Vagina (tissue), 2 donors: ENCODE measurements at places on chromosomes 3 and 15.

- DNase-seq: peak; percentile 92
Observed at GRCh38 chr3:188946351-188947240, 225.2 kb upstream of the TPRG1 start.

DNA sequence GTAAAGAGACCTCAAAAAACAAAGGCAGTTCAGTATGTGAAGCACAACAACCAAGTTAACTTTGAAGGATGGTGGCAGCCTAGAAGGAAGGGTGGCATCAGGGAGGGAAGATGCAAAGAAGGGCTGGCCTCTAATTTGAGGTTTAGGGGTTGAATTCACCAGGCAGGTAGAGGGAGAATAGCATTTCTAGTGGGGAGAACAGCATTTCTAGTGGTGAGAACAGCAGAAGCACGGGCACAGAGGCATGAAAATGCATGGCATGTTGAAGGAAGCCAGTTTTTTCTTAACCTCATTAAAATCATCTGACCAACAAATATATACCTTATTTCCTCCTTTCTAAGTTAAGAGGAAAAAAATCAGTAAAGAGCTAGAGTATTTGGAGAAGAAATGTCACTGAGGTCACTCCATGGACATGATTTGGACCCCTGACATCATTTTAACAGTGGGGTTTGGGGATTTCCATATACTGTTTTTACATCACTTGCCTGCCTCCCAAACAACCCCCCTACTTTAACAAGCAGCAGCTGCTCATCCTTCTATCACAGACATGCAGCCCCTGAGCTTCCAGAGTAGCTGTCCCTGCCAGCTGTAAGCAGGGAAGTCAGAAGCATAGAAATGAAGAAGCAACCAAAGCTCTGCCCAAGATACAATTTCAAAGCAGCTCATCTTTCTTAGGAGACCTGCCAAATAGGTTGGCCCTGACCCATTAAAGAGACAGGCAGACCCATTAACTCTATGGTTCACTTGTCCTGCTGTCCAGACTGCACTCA, 2.4 kb upstream of the POPDC2 start:
- DNase-seq: no peak

DNA sequence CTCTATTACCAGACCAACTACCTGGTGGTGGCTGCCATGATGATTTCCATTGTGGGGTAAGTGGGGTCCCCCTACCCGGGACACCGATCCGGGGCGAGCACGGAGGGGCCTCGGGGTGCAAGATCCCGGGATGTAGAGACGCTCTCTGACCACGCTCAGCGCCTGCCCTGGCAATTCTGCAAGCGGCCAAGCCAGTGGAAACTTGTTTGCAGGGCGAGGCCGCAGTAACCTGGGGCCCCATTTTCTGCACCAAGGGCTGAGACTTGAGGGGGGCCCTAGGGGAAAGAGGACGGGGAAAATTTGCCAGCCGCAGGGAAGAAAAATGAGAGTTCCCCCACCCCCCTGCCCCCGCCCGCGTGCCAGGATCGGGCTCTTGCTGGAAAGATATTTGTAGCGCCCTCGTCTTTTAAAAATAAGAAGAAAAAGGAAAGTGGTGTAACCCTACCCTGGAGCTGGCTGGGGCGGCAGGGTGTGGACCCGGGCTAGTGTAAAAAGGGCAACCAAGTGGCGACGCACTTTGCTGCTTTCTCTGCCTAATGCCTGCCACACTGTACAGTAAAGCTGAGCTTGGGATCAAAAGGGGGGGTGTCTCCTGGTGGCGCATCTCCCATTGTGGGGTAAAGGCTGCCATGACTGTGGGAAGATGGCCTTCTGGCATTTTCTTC, 563 bp downstream of the ARL6IP5 start:
- DNase-seq: no peak

DNA sequence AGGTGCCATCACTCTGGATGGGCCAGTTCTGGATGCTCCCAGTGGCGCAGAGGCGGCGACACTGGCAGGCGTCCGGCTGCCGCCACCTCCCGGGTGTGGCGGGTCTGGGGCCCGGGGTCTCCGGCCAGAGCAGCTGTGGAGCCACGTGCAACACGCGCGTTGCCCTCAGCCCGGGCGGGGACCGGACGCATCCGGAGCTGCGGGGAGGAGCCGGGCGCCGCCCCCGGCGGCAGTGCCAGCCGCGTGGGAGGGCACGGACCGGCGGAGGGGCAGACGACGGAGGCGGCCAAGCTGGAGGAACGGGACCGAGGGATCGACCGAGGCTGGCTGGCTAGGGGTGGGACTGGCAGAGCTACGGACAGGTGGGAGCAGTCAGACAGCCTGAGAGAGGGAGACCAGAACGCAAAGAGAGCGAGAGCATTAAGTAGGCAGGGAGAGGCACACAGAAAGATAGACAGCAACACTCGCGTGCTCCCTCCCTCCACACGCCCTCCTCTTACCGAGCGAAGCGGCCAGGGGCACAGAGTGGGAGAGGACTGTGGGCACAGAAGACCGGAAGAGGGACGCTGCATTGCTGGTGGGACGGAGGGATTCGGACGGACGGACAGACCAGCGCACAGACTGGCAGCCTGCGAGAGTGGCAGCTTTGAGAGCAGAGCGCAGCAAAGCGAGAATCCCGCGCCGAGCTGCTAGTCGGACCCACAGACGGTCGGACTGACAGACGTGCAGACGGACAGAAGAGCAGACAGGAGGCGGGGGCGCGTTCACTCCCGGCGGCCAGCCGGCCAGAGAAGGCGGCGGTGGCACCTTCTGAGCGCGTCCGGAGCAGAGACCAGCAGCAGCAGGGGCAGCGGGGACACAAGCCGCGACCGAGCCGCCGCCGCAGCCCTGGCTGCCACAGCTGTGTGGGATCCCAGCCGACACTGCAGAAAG, at the start of gene ARPP21:
ARPP21 (plus strand) TSS at position 272 of the 933 bp plus-strand sequence. CDS start 42,227 bp downstream, outside the sequence.
- DNase-seq: no peak

DNA sequence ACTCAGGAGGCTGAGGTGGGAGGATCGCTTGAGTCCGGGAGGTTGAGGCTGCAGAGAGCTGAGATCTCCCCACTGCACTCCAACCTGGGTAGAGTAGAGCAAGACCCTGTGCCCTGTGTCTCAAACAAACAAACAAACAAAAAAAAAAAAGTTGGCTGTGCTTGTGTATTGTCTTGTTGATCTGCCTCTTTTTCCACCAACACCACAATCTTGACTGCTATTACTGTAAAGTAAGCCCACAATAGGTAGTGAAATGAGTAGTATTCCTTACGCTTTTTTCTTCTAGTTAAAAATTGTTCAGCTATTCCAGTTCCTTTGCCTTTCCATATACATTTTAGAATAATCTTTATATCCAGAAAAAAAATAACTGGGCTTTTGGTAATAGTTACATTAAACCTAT, 35.5 kb downstream of the PTH1R start:
- no peak for DNase-seq

GRCh38 chr3:9867106-9867505, 12.9 kb downstream of the CIDEC start:
- no peak for DNase-seq

DNA sequence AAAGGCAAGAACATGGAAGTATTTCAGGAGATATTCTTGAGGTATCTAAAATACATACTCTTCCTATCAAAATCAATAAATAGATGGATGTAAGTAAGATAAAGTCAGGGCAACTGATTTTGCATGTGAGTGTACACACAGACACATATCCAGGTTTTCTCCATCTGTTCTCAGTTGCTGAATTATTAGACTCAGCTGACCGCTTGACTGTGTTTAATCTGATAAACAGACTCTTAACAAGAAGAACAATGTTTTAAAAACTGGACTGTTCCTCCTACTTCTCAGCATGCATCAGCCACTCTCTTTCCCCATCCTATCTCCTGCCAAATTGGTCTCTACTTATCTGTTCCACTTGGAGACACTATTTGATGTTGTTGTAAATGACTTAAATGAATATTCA, 73.5 kb downstream of the GOLGA8G start:
- DNase-seq: no peak

- no peak for DNase-seq
Observed at GRCh38 chr3:99659032-99659431, 20.6 kb downstream of the COL8A1 start.

- DNase-seq: no peak
Observed at GRCh38 chr3:122975924-122976293, 51.7 kb downstream of the SEMA5B start.

DNA sequence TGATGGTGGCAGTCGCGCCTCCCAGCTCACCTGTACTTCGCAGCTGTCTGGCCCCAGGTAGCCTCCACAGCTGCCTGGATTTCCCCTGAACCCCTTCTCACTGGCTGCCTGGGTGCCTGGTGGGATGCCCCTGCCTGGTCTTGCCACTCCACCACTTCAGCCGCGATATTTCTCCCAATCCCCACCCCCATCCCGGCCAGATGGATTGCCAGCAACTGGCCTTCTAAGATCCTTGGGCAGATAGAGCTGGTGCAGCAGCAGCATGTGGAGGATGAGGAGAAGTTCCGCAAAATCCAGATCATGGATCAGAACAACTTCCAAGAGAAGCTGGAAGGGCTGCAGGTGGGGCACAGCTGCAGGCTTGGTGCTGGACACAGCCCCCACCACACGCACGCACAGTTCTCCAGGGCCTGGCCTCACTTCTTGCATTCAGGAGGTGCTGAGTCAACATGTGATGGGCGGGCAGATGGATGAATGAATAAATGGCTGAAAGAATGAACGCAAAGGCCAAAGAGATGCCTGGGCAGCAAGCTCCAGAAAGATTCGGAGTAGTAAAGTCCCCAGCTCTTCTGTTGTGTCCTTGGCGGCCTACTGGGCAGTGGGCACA, 35.7 kb downstream of the DNAH1 start:
- DNase-seq: no peak

- DNase-seq: no peak
Observed at GRCh38 chr3:195522254-195523023, 20.7 kb downstream of the PPP1R2 start.

GRCh38 chr3:150101016-150101415, 130.3 kb upstream of the PFN2 start:
- DNase-seq: no peak

DNA sequence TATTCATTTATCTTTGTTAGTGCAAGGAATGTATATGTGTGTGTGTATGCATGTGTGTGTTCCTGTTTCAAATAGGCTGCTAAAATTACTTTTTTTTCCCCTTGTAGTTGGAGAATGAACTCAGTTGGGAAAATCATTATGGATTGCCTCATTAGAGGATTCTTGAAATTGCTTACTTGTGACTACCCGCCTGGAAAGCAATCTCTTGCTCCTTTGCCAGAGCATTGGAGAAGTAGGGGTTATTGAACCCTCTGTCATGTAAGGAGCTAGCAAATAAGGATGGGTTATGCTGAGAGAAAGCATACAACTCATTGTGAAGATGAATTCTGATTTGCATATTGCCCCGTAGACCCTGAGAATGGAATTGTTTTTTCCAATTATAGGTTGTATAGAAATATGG, 474.5 kb downstream of the CADM2 start:
- DNase-seq: no peak

DNA sequence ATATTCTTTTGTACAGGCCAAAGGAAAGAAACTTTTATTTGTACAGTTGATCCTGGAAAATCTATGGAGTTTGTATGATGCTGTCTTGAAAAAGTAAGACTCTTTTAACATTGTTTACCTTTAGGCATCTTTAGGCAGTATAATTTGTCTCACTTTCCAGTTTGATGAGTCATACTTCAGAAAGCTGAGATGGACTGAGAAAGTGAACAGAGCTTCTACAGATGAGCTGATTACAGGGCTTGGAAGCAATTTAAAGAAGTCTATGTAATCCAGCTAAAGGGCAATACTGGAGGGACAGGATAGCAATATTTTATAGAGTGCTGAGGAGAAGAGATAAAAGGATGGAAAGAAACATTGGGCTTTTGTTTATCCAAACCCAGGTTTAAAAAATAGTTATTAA, 123.5 kb upstream of the GOLGA6L4 start:
- no peak for DNase-seq

GRCh38 chr3:124829819-124830554, 57.2 kb downstream of the ITGB5 start:
- DNase-seq: no peak

- peak; percentile 60 for DNase-seq
Observed at GRCh38 chr3:43034911-43035310, 55.8 kb downstream of the GASK1A start.

GRCh38 chr3:56468184-56469106, at the start of gene ERC2:
TSS of gene ERC2 (minus strand) at chr3:56468467.
- DNase-seq: no peak

DNA sequence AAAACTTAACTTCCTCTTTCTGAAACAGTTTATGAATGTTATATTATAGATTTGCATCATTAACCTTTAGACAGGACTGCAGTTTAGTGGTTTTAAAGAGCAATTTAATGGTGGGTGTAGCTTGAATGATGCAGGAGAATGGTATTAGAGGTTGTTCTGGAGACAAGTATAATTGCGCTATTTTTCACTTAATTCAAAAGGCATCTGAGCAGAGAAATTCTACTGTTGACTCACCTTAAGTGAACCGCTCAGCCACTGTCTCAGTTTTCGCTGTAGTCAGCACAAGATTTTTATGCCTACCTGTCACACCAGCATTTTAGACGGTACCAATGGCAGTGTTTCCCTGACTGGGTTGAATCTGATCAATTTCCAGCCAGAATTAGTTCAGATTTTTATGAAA, 348.8 kb upstream of the DCBLD2 start:
- no peak for DNase-seq

DNA sequence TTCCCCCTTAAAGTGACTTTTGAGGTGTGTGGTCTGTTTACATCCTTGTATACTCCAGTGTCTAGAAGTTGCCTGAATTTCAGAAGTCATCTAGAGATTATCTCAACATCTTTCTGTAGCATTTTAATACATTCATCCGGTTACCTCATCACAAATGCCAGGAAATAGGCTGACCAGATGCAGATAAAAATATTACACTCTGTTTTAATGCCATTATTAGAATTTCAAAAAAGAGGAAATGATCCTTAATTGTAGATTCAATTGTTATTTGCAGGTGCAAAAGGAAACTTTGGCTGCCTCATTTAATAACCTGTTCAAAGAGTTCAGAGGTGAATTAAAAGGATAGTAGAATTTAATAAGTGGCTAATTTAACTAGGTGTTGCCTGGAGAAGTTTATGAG, 290.9 kb downstream of the C3orf38 start:
- DNase-seq: no peak

DNA sequence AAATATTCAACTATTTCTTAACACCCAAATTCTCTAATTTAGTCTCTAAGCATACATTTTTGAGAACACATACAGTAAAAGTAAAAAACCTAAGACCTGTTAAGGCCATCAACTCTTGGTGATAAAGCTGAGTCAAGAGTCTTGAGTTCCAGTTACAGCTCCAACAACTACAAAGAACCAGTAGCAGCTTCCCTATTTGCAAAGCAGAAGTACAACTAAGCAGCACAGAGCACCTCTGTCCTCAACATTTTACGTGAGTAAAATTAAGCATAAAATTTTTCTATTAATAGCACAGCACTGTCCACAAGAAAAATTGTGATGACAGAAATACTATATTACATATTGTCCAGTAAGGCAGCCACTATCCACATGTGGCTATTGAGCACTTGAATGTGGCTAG, 4.4 kb downstream of the PCOLCE2 start:
- no peak for DNase-seq

- DNase-seq: no peak
Observed at GRCh38 chr3:194814878-194815357, 129.2 kb downstream of the FAM43A start.

DNA sequence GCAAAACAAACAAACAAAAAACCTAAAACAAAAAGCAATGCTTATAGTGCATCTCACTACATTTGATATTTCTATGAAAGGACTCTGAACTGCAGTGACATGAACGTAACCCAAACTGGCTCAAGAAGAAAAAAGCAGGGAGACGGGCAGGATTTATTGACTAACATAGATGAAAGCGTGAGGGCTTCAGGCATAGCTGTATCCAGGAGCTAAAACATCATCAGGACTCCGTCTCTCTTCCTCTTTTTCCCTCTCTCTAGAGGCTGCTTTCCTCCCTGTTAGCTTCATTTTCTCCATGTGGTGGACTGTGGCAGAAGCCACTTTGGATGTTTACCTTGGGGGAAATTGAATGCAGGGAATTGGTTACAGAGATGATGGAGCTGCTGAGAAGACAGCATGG, 418.2 kb upstream of the PROK2 start:
- DNase-seq: no peak
